ENCODE measurements at places on chromosomes 7 and 10.

DNA sequence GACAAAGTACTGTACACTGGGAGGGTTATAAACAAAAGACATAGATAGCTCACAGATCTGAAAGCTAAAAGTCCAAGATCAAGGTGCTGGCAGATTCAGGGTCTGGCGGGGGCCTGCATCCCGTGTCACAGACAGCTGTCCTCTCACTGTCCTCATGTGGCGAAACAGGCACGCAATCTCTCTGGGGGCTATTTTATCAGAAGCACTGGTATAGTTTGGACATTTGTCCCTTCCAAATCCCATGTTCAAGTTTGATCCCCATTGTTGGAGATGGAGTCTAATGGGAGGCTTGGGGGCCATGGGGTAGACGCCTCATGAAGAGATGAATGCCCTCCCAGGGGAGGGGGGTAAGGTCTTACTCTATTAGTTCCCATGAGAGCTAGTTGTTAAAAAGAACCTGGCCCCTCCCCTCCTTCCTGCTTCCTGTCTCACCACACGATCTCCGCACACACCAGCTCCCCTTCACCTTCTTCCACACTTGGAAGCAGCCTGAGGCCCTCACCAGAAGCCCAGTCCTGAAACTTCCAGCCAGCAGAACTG lies 72.5 kb upstream of the UCN3 start:
- no peak for DNase-seq

- DNase-seq, result no peak
These were observed 48.5 kb downstream of the RASGEF1A start for GRCh38 chr10:43218206-43218950.

DNA sequence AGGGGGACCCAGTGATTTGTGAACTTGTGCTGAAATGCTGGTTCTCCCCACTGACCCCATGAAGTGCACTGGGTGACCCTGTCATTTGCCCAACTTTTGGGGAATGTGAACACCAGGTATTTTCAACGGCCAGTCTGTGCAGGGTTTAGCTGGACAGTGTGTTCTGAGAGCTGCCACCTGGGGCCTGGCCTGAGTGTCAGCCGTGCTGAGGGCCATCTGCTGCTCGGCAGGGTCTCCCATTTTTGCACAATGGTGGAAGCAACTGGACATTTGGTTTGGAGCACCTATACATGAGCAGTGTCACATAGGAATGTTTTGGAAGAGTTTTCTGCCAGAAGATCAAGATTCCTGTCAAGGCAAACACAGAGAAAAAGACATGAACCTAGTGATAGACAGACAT lies 5.2 kb downstream of the CHN2 start:
- DNase-seq, result no peak

DNA sequence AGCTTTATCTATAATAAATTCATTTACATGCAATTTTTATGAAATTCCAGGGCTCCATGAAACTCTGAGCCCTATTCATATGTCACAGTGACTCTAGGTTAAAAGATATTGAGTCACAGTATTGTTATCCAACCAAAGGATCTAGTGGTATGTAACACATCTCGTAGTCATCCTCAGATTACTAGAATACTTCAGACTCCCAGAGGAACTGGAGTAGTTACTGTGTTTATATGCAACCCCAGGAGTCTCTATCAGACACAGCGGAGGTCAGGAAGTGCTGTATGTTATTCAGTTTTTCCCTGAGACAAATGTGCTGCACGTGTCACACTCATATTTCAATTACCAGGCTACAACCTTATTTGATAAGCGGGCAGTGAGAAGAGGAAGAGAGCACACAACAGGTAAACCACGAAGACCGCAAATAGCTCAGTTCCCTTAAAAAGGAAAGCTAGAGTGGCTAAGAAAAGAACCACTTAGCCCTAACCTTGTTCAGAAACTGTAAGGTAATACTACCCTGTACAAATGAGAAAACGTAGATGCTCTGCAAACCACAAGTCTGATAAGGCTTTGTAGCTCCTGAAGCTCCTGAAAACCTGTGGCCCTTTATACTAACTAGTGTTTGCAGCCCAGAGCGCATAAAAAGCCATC lies 114.0 kb upstream of the CNTNAP2 start:
- no peak for DNase-seq

DNA sequence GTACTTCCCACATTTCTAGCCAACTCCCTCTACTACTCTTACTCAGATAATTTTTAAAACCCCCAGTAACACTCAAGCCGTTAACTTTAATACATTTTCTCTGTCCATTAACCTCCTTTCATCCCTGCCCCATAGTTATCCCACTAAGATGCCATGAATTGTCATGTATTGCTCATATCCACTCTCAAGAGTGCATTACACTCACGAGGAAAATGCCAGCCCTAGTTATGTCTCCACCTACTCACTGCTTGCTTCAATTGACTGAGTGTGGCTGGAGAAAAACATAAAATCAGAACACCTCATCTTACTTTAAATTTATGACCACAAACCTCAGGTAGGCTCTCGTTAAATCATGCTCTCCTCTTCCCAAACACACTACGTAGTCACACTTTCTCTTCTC lies 324.1 kb upstream of the NPSR1 start:
- no peak for DNase-seq

DNA sequence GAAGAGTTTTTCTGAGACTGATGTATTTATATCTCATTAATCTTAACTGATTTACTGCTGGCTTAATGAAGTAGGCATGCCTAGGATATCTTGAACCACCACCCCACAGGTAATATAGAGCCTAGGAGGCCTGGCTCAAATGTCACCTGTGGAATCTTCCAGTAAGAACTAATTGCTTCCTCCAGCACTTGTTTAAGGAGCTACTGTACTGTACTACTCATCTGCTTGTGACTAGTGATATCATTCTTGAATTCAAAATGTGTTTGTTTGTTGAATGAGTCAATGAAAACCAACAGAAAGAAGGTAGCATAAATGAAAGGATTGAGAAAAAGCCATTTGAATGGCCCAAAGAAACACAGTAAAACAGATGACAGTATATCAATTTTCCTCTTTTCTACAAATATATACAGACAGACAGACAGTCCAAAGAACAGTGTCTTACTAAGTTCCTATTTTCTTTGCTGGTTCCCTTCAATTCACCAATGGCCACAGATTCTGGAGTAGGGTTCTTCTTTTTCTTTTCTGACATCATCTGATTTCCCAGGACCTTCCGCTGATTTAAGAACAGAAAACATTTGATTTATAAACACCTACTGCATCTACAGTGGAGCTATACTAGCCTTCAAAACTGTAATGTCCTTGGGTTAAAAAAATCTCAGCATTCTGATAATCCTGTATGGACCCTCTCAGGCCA lies 43.7 kb upstream of the SLIT1 start:
- no peak for DNase-seq

DNA sequence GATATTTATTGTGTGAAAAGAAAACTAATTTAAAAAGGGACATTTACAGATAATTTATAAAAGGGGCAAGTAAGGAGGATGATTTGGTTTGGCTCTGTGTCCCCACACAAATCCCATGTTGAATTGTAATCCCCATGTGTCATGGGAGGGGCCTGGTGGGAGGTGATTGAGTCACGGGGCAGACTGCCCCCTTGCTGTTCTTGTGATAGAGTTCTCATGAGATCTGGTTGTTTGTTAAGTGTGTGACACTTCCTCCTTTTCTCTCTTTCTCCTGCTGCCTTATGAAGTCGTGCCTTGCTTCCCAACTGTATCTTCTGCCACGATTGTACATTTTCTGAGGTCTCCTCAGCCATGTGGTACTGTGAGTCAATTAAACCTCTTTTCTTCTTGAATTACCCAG lies 171.0 kb upstream of the SEMA3E start:
- no peak for DNase-seq

DNA sequence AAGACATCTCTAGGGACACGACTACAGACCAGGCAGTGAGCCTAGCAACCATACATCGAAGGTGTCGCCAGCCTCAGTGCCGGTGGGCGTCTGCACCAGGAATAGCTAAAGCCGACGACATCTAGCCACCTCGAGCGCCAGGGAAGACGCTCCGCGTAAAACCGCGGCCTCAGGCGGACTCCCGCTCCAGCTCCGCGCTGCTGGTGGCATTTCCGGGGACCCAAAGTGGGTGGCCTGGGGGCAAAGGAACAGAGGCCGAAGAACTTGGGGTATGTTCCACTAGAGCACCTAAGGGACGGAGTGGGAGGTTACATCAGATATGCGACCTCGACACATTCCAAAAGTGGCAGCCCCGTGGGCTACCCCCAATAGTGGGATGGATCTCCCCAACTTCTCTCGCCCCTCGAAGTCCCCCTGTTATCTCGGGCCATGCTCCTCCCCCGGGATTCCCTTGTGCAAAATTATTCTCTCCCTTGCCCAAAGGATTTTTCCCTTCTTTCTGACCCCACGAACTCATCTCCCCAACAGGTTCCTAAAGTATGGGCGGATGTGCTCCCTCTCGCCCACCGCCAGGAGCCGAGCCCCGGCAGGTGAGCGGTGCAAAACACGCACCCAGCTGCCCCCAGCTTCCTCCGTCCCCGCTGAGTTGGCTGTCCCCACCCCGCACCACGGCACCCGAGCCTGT lies 1.2 kb downstream of the KCNMA1 start:
- DNase-seq, result no peak

DNA sequence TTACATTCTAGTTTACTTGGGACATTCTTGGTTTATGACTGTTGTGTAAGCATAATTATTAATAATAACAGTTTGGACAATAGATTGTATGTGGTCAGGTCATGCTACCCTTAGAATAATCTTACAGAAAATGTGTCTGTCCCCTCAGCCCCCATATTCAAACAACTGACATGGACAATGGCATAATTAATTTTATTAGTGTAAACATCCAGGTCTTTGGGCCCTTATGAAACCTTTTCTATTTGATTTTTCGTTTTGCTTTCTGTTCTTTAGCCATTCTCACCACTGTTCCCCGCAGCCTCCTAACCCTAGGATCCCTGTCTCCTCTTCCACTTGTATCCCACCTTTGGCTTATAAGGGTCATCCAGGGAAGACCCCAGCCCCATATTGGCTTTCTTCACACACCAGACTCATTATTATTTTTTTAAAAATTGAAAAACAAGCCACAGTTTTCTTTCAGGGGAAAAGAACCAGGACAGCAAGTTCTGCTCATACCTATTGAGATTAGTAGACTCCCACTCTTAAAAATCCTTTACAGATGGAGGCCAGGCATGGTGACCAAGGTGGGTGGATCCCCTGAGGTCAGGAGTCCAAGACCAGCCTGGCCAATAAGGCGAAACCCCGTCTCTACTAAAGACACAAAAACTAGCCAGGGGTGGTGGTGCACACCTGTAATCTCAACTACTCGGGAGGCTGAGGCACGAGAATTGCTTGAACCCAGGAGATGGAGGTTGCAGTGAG lies 11.5 kb downstream of the VIM start:
- DNase-seq, result no peak

GRCh38 chr7:158001621-158002320 lies 585.9 kb downstream of the PTPRN2 start:
- no peak for DNase-seq

DNA sequence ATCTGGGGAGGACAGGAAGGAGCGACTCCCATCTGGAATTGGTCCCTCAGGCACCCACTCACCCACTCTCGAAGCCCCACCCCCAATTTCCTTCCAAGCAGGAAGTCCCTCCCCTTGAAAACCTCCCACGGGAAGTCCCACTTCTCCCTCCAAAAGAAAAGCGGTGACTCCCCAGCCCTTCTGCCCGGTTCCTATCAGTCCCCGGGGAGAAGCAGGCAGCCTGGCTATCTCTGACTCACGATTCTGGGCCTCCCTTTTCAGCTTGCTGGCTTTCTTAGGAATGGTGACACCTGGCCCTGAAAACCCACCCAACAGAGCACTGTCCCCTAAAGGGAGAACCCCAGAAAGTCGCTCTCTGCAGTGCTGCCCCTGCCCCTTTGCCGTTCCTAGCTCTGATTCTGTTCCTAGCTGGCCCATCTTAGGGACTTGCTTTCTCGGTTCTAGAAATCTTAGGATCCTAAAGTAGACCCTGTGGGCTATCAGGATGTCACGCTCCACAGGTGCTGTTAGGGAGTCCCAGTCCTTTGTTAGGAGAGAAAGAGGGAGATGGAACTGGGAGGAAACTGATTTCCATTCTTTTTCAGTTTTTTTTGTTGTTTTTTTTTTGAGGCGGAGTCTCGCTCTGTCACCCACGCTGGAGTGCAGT lies 6.0 kb downstream of the TSC22D4 start:
- no peak for DNase-seq

GRCh38 chr7:156378806-156379205 lies 261.8 kb upstream of the RNF32 start:
- DNase-seq, result no peak

DNA sequence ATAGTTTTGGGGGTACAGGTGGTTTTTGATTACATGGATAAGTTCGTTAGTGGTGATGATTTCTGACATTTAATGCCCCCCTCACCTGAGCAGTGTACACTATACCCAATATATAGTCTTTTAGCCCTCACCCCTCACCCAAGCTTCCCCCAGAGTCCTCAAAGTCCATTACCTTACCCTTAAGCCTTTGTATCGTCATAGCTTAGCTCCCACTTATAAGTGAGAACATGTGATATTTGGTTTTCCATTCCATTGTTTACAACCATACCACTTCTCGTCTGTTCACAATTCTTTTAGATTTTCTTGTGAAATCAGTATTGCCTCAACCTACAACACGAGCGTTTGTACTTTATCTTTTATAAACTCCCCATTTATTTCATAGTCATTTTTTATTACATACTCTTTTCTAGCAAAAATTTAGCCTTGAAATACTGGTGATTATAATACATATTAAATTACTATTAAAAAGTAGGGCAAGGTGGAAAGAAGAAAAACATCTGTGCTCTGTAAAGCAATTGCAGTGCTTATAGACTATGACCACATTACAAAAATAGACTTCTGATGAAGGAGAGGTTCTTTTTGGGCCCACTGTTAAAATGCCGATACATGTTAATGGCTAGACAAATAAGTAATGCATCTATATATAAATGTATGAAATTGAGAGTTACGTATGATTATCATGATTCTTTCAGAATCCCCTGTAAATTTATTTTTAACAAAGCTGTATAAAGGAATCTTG lies 164.8 kb downstream of the THSD7A start:
- no peak for DNase-seq

- DNase-seq, result no peak
These were observed 416.6 kb downstream of the RPS24 start for GRCh38 chr10:78450239-78450638.

DNA sequence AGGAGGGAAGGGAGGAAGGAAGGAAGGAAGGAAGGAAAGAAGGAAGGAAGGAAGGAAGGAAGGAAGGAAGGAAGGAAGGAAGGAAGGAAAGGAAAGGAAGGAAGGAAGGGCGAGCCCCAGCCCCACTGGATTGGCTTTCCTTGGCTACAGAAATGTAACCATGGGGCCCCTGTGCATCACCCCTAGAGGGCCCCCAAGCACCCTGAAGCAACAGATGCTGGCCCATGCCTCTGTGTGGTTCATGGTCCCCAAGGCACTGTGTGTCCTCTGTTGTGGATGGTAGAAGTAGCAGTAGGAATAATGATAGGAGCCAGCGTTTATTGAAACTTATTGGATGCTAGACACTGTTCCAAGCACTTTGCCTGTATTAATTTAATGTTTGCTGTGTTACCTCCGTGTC lies 116.6 kb upstream of the MACROH2A2 start:
- DNase-seq, result no peak

GRCh38 chr10:66940965-66941364 lies 15.1 kb downstream of the LRRTM3 start:
- DNase-seq, result no peak
